ENCODE measurements at places on chromosomes 5 and 9.
A peak's percentile ranks its signal among the peaks of the same experiment; 100 is the strongest.

- no peak for DNase-seq
Observed at GRCh38 chr5:57527870-57528269, 45.3 kb upstream of the ACTBL2 start.

DNA sequence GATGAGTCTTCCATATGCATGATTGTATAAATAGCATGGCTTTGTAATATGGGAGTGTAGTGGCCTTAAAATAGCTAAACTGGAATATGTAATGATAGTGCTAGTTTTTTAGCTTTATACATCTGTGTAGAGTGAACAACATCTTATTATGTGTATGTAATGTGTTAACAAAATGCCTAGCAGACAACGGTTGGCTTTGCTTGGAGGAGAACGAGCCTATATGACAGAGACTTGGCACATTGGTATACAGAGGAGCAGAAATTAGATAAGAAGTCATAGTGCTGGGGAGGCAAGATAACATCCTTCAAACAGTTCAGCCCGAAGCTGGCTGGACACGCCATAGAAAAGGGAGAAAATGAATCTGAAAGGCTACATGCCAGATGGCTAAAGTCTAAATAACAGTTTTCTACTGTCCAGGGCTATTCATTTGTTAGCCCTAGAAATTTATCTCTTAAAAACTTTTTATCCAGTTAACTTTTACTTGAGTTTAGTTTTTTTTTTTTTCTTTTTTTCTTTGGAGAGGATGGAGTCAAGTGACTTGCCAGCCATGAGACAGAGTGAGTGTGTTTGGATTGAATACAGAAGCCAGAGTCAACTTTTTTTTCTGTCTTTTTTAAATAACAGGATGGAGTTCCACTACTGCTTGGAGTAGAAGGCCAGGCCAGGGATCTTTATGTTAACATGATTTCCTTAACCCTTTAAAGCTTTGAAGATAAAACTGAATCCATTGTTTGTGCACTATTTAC is 214.4 kb upstream of the ACTBL2 start:
- no peak for DNase-seq

DNA sequence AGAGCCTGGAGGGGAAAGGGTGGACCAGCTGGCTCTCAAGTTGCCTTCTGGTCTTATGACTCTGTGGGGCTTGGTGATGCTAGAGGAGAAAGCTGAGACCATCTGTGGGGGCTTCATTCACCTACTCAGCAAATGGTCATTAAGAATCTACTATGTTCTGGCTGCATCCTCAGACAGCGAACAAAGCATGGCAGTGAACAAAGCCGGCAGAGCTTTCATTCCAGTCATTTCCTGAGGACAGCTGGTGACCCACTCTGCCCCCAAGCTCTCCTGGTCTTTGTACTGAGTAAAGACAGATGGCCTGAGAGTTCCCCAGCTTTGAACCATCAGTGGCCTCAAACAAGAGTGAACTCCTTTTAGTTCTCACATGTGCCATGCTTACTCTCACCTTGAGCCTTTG is 48.0 kb downstream of the FGF1 start:
- no peak for DNase-seq

DNA sequence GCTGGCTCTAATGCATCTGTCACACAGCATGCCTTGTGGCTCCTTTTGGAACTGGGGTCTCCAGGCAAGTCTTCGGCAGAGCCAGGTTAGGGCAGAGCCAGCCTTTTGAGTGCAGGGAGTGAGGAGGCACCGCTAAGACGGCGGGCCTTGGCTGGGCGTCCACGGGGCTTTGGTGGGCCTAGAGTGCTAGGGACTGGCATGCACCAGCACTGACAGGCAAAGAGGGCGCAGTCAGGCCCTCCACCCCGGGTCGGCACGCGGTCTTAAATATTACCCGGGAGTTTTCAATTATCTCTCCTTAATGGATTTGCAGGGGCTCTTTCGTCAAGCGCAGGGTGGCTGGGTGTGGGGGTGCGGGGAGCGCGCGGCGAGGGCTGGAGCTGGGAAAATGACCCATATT is 444.4 kb downstream of the SPATA31A7 start:
- no peak for DNase-seq

- DNase-seq, result peak; percentile 55
Observed at GRCh38 chr9:73200694-73201452, 49.2 kb downstream of the ANXA1 start.

GRCh38 chr9:126703002-126703865 is 89.5 kb downstream of the LMX1B start:
- DNase-seq, result no peak

Data from NCI-H774 (cell line).